IPS DF 6.9 (cell line): ENCODE measurements at places on chromosomes 2 and 18.

DNA sequence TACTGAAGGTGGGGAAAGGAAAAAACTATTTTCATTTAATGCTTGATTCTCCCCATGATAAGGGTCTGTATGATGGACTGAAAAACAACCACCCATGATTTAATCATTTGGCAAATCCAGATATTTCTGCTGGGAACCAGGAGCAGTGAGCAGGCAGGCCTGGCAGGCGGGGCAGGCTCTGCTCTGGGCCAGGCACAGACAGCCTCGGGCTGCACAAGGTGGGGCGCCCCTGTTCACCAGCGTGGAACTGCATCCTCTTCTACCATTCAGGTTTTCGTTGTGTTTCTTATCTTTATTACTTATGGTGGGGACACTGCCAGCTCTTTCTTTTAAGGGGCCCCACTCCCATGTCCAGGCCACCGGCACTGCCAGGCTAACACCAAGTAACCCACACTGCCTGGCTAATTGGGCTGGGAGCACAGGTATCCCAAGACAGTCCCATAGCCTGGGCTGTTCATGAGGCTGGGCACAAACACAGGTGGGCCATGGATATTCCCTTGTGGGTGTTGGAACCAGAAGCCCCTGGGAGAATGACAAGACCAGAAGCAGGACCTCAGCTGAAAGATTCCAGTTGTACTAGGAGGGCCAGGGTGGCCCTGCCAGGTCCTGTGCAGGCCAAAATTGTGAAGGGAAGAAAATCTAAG, 57.1 kb upstream of the RALBP1 start:
- DNase-seq = no peak

DNA sequence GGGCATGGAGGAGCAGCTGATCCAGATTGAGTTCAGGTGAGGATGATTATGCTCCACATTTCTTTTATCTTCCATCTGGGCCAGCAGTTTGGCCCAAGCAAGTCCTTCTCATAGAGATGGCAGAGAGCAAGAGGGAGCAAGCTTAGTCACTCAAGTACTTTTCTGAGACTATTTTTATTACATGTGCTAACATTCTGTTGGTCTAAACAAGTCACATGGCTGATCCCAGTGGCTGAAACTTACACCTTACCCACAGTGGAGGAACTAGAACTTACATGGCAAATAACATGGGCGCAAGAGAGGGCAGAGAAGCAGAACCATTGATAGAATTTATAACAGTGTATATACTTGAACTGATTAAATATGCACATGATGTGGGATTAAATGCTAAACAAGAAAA, 105.7 kb downstream of the KYNU start:
- DNase-seq = no peak

- DNase-seq = no peak
Measured at GRCh38 chr2:79179036-79179435, 19.5 kb upstream of the REG3A start.

GRCh38 chr2:85909005-85909404, 20.2 kb upstream of the ST3GAL5 start:
- DNase-seq = no peak

GRCh38 chr2:85522090-85522647, 16.8 kb upstream of the MAT2A start:
- no peak for DNase-seq

DNA sequence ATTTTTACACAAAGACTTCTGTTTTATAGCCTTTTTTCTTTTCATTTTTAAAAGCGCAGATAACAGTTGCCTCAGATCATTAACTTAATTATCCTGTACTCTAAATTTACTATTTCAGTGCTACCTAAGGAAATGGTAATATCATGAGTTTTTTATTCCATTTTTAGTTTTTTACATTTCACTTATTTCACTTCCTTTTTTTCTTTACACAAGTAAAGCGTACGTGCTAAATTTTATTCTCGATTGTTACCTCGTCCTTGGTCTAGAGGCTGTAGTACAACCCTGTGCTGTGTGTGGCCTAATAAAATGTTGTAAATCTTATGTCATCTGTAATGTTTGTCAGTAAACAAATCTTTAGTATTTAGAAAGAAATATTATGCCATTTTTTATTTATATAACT, 49.2 kb downstream of the CRIM1 start:
- DNase-seq = no peak

GRCh38 chr2:239768907-239769553, 256.1 kb downstream of the NDUFA10 start:
- no peak for DNase-seq

DNA sequence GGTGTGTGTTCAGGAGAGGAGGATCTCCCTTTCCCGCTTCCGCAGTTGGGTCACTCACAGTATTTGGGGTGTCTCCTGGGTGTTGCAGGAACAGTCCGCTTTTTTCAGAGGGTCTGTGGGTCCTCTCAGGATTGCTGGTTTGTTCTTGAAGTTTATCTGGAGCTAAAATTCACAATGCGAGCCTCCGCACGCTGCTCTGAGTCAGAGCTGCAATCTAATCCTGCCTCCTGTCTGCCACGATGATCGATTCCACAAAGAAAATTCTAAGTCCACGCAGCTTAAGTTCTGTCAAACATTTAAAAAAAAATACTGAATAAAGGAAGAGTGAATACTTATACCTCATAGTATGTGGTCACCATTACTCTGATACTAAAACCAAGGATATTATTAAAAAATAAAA, 76.5 kb downstream of the RAD51AP2 start:
- DNase-seq = no peak

- no peak for DNase-seq
Measured at GRCh38 chr18:60888071-60888624, 445.1 kb upstream of the CDH20 start.

DNA sequence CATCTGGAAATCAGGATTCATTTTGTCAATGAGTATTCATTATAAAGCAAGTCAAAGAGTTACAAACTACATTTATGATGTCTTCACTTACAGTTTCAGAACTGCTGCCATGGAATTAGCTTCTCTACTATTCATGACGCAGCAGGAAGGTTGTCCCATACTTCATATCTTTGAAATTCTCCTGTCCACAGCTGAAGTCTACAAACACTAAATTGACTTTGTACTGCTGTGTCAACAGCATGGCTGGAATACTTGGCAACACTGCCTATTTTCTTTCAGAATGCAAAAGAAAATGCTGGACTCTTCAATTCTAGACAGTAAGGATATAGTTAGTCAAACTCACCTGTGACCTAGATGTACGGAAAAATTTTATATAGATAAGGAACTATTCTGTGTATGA, 44.6 kb upstream of the UNC80 start:
- no peak for DNase-seq

- DNase-seq = no peak
Measured at GRCh38 chr2:142041996-142042395, 88.8 kb downstream of the LRP1B start.

DNA sequence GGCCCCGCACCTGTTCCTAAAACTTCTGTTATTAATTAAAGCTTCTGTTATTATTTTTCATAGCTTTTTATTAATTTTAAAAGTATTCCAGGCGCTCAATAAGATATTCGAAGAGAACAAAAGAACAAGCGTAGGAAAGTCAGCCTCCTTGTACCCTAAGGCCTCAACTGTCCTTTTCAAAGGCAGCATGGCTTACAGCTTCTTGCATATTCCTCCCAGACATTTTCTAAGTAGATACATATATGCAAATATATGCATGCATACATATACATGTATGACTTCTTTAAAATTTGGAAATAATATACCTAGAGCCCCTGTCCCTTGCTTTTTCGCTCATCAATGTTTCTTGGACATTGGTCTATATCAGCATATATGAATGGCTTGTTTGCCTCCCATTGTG, 12.3 kb downstream of the GPR55 start:
- DNase-seq = no peak

DNA sequence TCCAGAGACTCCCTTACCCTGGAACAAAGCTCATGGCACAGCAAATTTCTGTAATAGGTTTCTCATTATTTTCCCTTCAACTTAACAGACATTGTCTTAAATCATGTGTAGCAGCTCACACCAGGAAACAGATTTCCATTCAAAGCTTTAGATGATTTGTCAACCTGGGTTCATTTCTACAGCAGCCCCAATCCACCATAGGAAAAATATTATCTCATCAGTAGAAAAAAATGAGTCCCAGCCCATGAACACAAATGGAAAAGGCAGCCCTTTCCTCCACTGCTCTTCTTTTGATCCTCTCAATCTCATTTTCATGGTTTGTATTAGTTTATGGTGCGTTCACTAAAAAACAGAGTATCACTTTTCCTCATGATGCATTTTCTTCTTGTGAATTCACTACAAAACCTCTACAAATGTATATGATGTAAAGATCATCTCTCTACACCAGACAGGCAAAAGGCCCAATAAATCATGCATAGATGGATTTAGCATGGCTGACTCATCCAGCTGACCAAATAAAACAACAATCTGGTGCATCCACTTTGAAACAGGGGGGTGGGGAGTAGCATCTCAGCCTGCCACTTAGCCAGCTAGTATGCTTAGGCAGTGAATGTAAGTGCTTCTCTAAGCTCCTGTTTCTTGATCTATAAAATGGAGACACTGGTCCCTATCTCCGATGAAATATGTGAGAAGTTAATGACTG, 78.6 kb downstream of the SATB2 start:
- no peak for DNase-seq

GRCh38 chr18:13137670-13138419, 80.7 kb upstream of the LDLRAD4 start:
- no peak for DNase-seq

DNA sequence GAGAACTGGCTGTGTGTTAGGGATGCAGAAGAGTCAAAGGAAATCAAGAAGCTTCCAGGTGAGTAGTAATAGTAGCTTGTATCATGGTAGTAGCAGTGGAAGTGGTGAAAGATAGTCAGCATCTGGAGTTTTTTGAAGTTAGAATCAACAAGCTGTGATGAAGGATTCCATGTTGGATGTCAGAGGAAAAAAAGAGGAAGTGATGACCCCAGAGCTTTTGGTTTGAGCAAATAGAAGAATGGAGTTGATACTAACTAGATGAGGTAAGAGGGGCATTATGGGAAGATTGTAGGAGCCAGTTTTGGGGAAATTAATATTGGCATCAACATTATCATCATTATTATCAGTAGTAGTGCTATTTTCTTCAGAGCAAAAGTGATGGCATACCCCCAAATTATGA, 542.2 kb downstream of the XIRP2 start:
- DNase-seq = no peak

- DNase-seq = no peak
Measured at GRCh38 chr2:143696651-143697050, 567.4 kb downstream of the ARHGAP15 start.

DNA sequence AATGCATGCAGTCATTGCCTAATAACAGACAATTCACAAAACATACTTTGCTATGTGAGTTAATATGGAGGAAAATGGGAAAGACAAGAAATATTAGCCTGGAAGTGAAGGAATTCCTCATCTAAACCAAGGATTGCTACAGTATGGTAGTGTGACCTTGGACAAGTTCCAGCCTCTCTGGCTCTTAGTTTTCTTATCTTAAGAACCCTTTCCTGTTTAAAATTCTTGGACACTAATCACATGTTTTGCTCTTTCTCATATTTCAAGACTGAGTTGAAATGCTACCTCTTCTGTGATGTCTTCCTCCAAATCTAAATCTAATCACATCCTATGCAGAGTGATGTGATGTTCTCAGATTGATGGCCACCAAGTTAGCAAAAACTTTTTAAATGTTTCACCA, 20.8 kb upstream of the ADAM23 start:
- DNase-seq = no peak

DNA sequence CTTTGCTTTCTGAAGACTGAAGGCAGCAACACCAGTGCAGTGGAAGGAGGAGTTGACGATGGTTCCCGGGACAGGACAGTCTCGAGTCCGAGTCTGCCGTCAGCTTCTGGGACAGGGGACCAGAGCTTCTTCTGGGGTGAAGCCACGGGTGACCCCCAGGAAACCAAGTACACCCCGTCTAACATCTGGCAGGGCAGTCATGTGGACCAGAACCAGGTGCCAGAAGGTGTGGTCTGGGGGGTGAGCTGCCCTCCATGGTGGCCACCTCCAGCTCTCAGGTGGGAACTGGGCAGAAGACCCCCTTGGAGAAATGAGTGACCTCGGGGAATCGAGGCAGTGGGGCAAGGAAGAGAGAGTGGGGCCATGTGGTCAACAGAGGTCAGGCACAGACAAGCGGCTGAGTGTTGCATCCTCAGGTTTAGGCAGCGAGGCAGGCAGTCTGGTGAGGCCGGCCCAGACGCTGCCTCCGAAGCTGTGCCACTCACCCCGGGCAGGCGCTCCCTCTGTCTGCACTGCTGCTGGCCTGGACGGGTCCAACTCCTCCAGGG, 204.3 kb downstream of the HDAC4 start:
- no peak for DNase-seq

DNA sequence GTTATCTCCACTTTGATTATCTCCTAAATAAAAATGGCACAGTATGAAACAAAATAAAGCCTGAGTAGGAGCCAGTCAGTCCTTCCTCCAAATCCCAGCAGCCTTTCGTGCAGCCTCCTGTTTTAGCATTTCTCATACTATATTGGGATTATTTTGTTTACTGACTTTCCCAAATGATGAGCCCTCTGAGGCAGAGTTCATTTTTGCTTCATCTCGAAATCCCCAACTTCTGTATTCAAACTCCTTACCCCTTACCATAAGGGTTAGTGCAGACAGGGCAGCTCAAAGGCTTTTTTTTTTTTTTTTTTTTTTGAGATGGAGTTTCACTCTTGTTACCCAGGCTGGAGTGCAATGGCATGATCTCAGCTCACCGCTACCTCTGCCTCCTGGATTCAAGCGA, 113.3 kb upstream of the FOSL2 start:
- DNase-seq = no peak

GRCh38 chr2:105674401-105674800, 70.3 kb upstream of the NCK2 start:
- no peak for DNase-seq

DNA sequence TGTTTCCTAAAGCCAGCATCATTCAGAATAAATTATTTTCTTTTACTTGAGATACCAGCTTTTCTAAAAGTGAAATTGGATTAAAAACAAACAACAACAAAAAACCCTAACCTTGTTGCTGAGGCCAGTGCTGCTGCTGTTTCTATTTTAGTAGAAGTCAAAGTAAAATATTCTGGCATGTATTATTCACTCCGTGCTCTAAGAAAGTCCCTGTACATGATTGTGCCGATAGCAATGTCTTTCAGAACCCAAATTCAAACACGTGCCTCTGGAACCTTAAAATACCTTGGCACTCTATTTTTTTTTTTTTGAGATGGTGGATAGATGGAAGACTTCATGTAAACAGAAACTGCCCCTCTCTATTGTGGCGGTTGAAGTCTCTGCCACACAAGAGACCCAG, 43.7 kb downstream of the TANC1 start:
- no peak for DNase-seq

DNA sequence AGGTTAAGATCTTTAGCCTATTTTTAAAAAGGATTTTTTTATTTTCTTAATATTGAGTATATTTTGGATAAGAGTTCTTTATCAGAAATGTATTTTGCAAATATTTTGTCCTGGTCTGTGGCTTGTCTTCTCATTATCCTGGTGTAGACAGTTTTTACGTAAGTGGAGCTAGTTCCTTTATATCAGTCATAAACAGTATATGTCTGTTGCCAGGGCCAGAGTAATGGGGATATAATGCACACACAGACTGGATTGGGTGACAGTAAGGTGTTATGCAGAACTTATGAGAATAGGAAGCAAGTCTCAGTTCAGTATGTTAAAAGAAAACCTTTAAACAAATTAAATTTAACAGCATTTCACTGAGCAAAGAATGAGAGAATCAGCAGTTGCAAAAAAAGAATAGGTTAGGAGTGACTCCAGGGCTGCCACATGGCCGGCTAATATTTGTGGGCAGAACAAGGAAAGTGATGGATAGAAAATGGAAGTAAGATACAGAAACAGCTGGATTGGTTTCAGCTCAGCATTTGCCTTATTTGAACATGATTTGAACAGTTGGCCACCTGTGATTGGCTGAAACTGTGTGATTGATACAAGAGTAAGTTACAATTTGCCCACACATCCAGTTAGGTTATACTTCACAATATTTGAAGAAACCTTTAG, 61.1 kb upstream of the ZNG1B start:
- DNase-seq = no peak
